ENCODE measurements at places on chromosomes 7 and 10.
A peak's percentile ranks its signal among the peaks of the same experiment; 100 is the strongest.

DNA sequence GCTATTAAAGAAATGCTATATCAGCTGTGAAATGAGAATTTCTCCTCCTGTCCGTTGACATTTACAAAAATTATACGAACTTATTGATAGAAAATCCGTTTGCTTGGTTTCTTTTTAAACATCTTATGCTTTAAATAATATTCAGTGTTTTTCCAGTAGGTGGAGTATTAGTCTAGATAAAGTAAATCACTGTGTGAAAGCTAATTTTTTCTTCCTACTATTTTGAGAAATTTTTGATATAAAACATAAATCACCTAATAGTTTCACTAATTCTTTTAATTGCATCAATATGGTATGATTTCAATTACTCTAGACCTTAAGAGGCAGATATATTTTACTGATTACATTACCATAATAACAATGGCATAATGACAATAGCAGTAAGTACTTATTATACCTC lies 335.2 kb upstream of the C7orf33 start:
- DNase-seq: no peak

- peak; percentile 17 for DNase-seq
These were observed 64.7 kb downstream of the MACC1 start for GRCh38 chr7:20152511-20152910.

DNA sequence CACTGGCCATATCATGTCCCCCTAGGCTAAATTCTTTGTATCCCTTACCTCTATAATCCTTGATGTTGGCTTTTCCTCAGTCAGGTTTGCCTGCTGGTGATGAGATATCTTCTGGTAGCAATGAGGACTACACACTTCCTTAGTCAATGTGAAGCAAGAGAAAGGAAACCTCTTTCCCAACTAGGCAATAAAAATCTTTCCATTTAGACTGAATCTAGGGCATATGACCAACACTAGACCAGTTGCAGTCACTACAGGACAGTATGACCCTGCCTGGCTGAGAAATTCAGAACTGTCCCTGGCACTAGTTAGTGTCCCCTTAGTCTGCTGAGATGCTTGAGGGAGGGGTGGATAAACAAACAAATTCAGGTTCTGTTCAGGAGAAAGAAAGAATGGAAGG lies 142.6 kb downstream of the RNLS start:
- DNase-seq: no peak

- no peak for DNase-seq
These were observed 179.8 kb upstream of the AOAH start for GRCh38 chr7:36904101-36904500.

GRCh38 chr10:21194510-21194993 lies 297.4 kb upstream of the NEBL start:
- peak; percentile 24 for DNase-seq

DNA sequence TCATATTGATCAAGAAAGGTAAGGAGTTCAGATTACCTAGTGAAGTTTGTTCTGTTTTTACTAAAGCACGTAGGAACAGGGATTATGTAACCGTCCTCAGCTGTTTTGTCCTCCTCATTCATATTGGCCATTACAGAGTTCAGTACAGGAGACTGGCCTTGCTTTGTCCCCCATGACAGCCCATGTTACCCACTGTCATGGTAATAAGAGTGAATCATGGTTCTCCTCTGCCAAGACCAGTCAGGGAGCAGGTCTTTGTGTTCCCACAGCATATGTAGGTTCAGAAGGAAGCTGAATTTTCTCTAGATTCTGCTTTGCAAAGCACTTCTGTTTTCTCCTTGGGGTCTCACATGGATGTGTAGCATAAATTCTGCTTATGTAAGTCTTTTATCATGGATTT lies 106.2 kb upstream of the GPR141 start:
- no peak for DNase-seq

GRCh38 chr10:34522546-34522945 lies 292.6 kb downstream of the PARD3 start:
- no peak for DNase-seq

- DNase-seq: no peak
These were observed 21.2 kb downstream of the CALML5 start for GRCh38 chr10:5477948-5478693.

GRCh38 chr7:156058248-156058647 lies 246.0 kb upstream of the SHH start:
- DNase-seq: no peak
